ENCODE measurements at places on chromosomes 1 and 21.
A peak's percentile ranks its signal among the peaks of the same experiment; 100 is the strongest.

DNA sequence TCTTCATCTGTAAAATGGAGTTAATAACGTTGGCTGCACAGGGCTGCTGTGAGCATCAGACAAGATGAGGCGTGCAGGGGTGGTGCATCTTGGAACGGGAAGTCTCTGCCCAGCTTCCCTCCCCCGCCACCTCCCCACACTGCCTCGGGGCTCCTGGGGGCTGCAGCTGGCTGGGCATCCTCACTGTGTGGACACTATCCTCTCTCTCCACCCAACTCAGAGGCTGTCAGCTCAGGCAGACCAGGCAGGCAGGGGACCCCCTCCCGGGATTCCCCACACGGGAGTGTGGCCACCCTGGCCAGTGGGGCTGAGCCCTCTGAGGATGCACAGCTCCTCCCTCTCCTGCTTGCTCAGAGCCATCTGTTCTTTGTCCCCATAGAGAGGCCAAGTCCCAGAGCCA lies 122.7 kb downstream of the CCDC185 start:
- no peaks in the 10 kb centered on the region for H3K4me1 ChIP-seq
- no peak overlapping the region for H3K4me3 ChIP-seq
- H3K27me3 ChIP-seq: peaks cover 20% of the 10 kb centered on the region
- no peak for DNase-seq
- no peak overlapping the region for H3K27ac ChIP-seq

DNA sequence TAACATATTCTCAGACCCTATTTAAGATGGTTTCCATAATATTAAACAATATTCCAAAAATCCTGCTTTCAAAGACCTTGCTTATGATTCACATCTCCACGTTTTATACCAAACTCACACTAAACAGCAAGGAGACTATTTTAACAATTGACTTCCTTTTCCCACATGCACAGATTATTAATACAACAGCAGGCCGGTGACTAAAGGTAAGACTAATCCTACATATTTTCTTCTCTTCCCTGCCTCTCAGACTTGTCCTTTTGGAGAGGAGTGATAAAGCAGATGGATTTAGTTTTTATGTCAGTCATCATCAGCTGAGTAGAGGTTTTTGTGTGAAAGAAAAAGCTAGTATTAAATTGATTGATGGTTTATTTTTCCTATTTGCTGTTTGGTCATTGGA lies 400.6 kb downstream of the NTNG1 start:
- DNase-seq: no peak
- H3K27ac ChIP-seq: no peak overlapping the region
- no peaks in the 10 kb centered on the region for H3K36me3 ChIP-seq
- H3K4me3 ChIP-seq: no peak overlapping the region

- no peak overlapping the region for H3K27ac ChIP-seq
- H3K4me3 ChIP-seq: no peak overlapping the region
- peaks cover 1% of the 10 kb centered on the region for H3K36me3 ChIP-seq
Observed at GRCh38 chr1:44834328-44834727, 8.7 kb downstream of the PTCH2 start.

DNA sequence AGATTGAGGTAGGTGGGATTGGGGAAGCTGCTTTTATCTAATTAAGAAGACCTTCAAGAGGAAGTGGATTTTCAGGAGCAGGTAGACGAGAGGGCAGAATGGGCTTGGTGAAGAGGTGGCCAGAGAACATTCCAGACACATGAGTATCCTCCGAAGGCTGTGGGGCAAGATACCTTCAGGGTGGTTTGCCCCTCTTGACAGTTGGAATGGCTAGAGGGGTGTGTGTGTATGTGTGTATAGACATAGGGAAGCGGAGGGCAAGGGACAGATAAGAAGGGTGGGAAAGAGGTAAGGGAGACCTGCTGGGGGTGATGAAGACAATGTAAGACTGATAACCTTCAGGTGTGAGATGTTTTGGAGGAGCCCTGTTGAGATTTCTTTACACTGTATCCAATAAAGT lies 46.8 kb upstream of the TSPAN2 start:
- H3K4me1 ChIP-seq: peaks cover 6% of the 10 kb centered on the region
- H3K36me3 ChIP-seq: no peaks in the 10 kb centered on the region
- H3K27ac ChIP-seq: peak overlapping the region; percentile 34
- no peak for DNase-seq

DNA sequence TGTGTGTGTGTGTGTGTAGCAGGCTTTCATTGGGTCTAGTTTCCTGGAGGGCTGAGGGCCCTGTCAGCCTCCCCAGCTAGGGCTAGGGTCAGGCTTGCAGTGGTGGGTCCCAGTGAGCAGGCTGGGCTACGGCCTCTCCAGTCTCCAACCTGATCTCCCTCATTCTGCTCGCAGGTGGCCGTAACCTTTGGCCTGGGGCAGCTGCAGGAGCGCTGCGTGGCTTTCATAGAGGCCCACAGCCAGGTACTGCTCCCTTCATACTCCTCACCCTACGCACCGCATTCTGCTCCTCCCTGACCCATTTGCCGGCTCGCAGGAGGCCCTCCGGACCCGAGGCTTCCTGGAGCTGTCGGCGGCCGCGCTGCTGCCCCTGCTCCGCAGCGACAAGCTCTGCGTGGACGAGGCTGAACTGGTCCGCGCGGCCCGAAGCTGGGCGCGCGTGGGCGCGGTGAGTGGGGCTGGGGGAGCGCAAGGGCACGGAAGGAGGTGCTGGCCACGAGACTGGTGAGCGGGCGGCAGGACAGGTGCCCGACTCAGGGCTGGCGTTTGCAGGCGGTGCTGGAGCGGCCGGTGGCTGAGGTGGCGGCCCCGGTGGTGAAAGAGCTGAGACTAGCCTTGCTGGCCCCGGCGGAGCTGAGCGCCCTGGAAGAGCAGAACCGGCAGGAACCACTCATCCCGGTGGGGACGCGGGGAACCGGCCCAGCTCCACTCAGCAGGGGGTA lies 4.7 kb downstream of the BTBD19 start:
- DNase-seq: no peak
- H3K36me3 ChIP-seq: peaks cover 9% of the 10 kb centered on the region
- peaks cover 34% of the 10 kb centered on the region for H3K4me1 ChIP-seq
- H3K27ac ChIP-seq: no peak overlapping the region

DNA sequence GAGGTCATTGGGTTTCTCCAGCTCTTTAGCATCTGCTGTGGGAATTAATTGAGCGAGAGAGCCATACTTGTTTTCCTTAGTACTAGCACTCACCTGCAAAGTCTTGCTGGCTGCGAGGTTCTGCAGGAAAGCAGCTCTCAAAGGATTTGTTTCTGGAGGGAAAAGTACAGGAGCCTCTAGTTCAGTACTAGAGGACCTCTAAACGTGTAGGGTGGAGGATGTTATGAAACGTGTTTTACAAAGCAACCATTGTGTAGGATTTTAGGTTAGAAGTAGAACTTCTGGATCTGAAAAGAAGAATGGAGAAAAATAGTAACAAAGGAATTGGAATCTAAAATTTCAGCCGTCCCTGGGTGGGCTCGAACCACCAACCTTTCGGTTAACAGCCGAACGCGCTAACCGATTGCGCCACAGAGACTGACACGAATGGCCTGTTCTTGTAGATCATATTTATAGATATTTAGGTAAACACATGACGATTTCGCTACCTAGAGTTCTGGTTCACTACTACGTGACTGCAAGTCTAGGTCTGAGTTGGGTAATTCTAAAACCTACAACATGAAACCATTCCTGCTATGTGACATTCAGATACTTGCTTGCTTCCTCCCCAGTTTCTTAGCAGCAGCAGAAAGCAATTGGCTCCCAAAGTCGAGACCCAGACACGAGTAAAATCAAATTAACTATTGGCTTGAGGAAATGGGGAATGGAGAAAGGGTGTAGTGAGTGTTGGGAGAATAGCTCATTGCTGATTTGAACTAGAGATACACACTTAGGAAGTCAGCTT lies 60.2 kb upstream of the CFAP126 start:
- no peak overlapping the region for H3K4me3 ChIP-seq
- peaks cover 81% of the 10 kb centered on the region for H3K27me3 ChIP-seq
- peak overlapping the region; percentile 50 for H3K27ac ChIP-seq
- H3K4me1 ChIP-seq: no peaks in the 10 kb centered on the region

DNA sequence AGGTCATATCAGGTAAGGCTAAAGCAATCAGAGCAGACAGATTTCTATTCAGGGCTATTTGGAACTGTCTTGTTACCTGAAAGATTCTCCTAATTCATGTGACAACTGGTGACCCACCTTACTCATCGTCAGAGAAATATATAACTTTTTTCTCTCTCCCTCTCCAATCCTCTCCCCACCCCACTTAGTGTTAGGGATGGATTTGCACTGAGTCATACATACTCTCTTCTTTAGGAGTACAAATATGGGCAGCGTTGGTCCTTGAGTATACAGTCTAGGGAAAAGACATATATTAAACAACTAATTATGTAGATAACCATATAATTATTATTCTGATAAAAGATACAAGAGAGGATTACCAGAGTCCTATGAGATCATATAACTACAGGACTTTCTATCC lies 246.3 kb downstream of the HHIPL2 start:
- no peak overlapping the region for H3K4me3 ChIP-seq
- no peaks in the 10 kb centered on the region for H3K36me3 ChIP-seq
- H3K27me3 ChIP-seq: no peaks in the 10 kb centered on the region
- DNase-seq: no peak
- H3K4me1 ChIP-seq: peaks cover 3% of the 10 kb centered on the region

GRCh38 chr1:203511930-203512329 lies 18.0 kb downstream of the OPTC start:
- no peaks in the 10 kb centered on the region for H3K36me3 ChIP-seq
- DNase-seq: no peak
- H3K4me3 ChIP-seq: no peak overlapping the region
- peaks cover 19% of the 10 kb centered on the region for H3K27me3 ChIP-seq
- H3K4me1 ChIP-seq: peaks cover 36% of the 10 kb centered on the region
- H3K27ac ChIP-seq: no peak overlapping the region

DNA sequence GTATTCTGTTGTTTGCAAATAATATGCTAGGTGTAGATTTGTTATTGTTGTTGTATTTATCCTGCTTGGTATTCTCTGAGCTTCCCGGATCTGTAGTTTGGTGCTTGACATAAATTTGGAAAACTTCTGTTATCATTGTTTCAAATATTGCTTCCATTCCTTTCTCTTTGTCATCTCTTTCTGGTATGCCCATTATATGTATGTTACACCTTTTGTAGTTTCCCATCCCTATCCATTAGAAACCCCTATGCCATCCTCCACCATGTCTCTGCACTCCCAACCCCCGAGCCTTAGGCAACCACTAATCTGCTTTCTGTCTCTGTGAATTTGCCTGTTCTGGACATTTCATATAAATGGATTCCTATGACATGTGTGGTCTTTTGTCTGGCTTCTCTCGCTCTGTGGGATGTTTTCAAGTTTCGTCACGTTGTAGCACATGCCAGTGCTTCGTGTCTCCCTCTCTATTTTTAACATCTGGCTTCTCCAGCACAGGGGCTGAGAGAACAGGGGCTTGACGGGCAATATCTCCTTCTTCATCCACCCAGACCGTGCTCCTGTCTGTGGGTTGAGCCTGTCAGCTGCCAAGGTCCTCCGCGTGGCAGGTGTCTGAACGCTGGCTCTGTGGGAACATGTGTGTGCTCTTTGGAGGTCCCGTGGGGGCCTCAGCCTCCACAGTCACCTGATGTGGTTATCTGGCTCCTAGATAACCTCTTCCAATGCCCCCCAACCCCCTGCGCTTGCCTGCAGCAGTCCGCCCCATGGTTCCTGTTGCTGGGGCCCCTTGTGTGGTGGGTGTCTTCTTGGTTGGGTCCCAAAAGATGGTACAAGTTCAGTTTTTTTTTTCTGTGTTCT lies 32.8 kb upstream of the MAN1C1 start:
- H3K4me3 ChIP-seq: no peak overlapping the region
- peak overlapping the region; percentile 19 for H3K27ac ChIP-seq
- peaks cover 7% of the 10 kb centered on the region for H3K4me1 ChIP-seq
- peaks cover 15% of the 10 kb centered on the region for H3K27me3 ChIP-seq

DNA sequence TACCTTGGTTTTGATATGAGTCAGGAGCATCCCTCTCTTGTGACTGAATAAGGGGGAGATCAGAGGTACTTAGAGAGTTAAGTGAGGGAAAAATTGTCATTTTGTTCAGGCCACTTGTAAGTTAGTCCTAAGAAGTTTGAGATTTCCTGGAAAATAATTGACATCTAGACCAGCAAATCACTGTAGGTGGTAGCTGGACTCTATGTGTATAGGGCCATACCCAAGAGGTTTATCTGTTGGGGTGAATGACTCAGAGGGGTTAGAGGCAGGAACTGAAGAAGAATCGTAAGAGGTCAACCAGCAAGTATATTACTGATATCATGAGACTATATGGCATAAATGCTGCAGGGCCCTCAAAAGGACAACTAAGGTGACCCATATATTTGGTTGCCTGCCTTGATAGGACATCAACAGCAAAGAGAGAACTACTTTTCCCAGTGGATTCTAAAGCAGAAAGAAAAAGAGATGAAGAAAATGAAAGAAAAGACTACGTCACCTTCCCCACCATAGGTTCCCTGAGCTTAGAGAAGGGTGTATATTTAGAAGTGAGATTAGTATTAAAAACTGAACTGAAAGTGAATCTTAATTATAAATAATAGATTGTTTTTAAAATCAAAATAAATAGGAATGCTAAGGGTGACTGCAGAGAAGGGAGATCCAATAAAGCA lies 8.0 kb upstream of the RNPC3 start:
- no peaks in the 10 kb centered on the region for H3K4me1 ChIP-seq
- DNase-seq: no peak
- peak overlapping the region; percentile 1 for H3K27ac ChIP-seq
- no peaks in the 10 kb centered on the region for H3K27me3 ChIP-seq

GRCh38 chr1:221806984-221807383 lies 65.1 kb upstream of the DUSP10 start:
- no peak for DNase-seq
- no peaks in the 10 kb centered on the region for H3K36me3 ChIP-seq
- no peaks in the 10 kb centered on the region for H3K27me3 ChIP-seq
- no peak overlapping the region for H3K27ac ChIP-seq
- H3K4me1 ChIP-seq: peaks cover 8% of the 10 kb centered on the region

GRCh38 chr1:213861841-213862240 lies 125.9 kb upstream of the PROX1 start:
- no peak for DNase-seq
- H3K27ac ChIP-seq: no peak overlapping the region
- H3K27me3 ChIP-seq: no peaks in the 10 kb centered on the region
- no peaks in the 10 kb centered on the region for H3K36me3 ChIP-seq
- peaks cover 1% of the 10 kb centered on the region for H3K4me1 ChIP-seq

DNA sequence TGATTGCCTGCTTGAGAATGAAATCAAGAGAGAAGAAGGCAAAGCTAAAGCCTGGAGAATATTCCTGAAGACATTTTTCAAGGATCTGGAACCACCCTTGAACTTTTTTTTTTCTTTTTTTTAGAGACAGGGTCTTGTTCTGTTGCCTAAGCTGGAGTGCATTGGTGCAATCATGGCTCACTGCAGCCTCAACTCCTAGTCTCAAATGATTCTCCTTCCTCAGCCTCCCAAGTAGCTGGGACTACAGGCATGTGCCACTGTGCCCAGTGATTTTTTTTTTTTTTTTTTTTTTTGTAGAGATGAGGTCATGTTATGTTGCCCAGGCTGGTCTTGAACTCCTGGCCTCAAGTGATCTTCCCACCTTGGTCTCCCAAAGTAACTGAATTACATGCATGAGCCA lies 22.2 kb upstream of the IRF2BP2 start:
- H3K36me3 ChIP-seq: no peaks in the 10 kb centered on the region
- H3K27ac ChIP-seq: peak overlapping the region; percentile 86
- DNase-seq: no peak
